ENCODE measurements at places on chromosomes 11 and 22.

DNA sequence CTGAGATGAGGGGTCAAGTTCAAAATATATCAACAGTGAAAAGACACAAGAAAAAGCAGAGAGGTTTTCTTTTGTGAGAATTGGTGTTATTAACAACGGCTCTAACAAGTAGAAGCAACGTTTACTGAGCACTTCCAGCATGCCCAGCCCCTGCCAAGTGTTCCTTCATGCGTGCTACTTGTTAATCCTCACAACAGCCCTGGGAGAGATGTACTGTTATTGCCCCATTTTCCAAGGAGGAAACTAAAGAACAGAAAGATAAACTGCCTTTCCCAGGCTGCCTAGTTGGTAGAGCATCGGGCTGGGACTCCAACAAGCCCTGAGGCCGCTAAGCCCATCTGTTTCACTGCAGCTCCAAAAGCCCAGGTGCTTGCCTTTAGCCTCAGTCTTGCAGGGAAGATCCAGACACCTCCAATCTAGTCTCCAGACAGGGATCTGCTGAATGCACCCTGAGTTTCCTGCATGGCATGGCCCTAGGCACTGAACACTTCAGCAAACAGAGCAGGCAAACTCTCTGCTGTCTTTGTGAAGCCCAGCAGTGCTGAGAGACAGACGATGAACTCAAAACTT is 25.5 kb downstream of the SPATA19 start:
- no peak for DNase-seq

DNA sequence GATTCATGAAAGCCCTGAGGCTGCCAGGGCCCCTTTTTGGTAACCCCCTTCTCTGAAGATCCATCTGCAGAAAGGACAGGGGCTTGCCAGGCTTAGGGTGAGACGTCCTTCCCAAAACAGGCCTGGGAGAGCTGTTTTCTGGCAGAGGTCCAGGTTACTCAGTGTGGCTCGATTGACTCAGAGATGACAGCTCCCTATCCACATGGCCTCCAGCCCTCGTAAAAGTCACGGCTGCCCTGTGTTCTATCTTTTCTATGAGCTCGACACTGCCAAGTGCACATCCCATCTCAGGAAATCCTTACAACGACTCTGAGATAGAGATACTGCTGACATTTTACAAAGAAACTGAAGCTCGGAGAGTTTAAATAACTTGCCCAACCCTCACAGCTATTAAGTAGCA is 20.4 kb downstream of the ADAMTS8 start:
- no peak for DNase-seq

- DNase-seq: peak; percentile 52
Observed at GRCh38 chr11:134098566-134099184, 29.8 kb downstream of the JAM3 start.

GRCh38 chr11:32899438-32899837 is 6.8 kb downstream of the QSER1 start:
- no peak for DNase-seq

- no peak for DNase-seq
Observed at GRCh38 chr22:27129266-27129665, 471.9 kb downstream of the MIAT start.

- no peak for DNase-seq
Observed at GRCh38 chr22:32754413-32755041, 47.0 kb upstream of the TIMP3 start.

- DNase-seq: no peak
Observed at GRCh38 chr22:32052936-32053791, 10.1 kb downstream of the SLC5A1 start.

DNA sequence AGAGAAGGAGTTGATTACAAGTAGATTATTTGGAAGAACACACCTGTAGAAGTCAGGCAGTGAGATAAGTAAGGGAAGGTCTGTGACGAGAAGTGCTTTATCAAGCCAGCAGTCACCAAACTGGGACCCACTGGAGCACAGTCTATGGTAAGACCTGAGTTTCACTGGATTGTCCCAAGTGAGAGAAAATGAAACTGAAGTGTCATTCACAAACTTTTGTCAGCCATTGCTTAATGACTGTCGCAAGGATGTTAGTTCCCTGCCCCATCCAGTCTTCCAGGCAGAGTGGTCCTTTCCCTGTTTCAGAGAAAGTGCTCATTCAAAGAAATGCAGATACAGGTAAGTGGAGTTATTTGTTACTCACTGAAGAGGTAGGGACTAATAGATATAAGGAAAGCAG is 728.0 kb upstream of the TENM4 start:
- DNase-seq: no peak

- no peak for DNase-seq
Observed at GRCh38 chr22:46625113-46625842, 5.1 kb downstream of the GRAMD4 start.

DNA sequence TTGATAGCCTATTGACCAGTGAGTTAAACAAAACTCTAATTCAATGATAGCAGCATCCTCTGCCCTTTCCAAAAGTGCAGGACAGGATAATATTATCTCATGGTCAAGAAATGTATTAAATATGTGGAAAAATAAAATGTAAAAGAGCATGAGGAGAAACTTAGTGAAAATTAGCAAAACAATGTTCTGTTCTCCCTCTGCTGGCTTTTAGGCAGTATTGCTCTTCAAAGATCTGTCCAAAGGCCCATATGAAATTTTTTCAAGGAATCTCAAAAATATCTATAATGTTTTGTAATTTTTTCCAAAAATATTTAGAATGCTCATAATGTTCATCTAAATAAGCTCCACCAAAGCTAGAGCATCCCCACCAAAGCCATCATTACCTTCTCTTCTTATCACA is 8.3 kb upstream of the ARL14EP start:
- DNase-seq: no peak

- DNase-seq: no peak
Observed at GRCh38 chr11:2835751-2836150, 49.8 kb downstream of the CDKN1C start.

GRCh38 chr11:70532066-70532440 is 133.7 kb downstream of the CTTN start:
- DNase-seq: no peak

GRCh38 chr22:34057726-34058125 is 137.4 kb upstream of the LARGE1 start:
- DNase-seq: no peak

- peak; percentile 62 for DNase-seq
Observed at GRCh38 chr22:41762980-41763779, 37.3 kb upstream of the CCDC134 start.

DNA sequence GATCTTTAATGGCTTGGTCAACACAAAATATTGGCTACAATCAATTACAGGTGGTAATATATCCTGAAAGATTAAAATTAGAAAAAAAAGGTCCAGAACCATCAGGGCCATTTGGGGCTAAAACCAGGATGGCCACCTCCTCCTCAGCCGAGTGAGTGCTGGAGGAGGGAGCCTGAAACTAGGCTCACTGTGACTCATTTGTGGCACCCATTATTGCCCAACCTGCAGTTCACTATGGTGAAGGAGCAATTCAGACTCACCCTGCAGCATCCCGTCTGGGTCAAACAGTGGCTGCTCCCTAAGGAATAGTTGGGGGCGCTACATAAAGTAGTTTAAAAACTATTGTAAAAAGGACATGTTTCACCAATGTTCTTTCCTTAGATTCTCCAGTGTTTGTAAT is 60.7 kb downstream of the GLYATL1 start:
- DNase-seq: no peak

DNA sequence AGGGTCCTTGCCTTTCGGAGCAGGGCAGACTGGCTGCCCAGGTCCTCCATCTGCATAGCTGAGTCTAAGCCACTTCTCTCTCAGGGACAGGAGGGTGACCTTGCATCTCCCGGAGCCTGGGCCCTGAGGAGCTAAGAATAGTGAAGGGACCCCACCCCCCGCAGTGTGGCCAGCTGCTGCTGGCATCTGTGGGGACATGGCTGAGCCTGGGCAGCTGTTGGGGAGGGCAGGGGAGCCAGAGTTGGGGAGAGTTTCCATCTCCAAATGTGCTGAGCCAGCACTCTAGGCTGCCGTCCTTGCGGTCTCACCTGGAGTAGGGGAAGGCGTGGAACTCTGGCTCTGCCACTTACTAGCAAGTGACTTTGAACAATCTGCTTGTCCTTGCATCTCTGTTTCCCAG is 34.8 kb upstream of the SHISAL1 start:
- DNase-seq: no peak

- DNase-seq: no peak
Observed at GRCh38 chr11:17594686-17595192, 47.7 kb downstream of the OTOG start.

DNA sequence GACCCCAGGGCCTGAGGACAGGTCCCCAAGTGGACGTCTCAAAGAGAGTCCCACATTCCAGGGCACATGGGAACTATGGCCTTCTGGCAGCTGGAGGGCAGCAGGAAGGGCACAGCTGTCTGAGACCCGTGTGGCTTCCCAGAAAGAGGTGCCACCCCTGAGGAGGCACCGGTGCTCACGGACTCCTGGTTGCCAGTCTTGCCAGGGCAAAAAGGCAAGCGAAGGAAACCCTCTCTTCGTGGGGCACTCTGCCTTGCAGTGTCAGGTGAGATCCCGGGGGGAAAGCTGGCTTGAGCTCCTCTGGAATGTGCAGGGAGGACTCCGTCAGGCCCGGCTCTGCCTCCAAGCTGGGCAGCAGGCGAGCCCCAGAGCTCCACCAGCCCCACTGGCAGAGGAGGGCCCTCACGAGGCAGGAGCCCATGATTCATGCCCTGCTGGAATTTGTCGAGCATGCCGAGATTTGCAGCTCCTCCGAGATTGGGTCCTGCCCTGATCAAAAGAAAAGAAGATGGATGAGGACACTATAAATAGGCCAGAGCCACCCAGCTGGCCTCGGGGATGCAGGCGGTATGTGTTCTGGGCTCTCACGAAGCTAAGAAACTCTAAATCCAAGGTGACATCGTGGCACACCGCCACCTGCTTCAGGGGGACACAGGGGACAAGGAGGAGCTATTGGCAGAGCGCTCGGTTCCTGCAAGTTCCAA is 9.9 kb upstream of the CELSR1 start:
- DNase-seq: no peak

DNA sequence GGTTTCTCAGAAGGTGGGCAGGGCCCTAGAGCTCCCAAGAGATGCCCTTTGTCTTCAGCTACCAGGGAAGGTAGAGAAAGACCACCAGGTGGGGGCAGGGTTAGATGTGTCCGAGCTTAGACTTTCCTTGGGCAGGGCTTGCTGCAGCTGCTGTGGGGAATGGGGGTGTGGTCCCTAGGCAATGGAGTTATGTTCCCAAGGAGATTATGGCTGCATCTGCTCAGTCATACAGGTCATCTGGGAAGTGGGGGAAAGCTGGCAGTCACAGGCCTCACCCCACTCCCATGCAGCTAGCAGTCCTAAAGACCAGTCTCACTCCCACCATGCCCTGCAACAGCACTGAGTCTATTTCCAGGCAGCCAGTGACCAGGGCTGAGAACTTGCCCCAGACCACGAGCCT is 29.5 kb downstream of the MMP27 start:
- no peak for DNase-seq

DNA sequence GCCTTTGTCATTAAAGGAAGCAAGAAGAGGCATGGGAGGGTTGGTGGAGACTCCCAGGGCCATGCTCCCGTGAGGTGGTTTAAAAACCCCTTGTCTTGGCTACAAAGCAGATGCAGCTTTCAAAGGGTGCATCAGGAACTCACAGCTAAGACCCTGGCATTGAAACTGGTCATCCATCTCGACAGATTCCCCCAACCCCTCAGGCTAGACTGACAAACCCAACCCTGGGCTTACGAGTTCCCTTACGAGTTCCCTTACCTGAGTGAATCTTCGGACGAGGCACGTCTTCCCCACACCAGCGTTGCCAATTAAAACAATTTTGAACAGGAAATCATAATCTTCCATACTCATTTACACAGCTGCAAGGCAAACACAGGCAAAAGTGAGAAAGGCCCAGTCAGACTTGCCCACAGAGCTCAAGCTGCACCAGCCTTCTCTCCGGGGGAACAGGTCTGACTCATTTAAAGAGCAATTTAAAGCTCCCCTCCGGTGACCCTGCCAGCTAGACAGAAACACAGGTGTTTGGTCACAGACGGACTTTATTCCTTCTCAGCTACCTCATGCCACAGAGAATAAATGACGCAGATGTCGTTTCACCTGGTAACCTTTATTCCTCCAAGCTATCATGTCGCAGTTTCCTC is 74.6 kb downstream of the RAB30 start:
- peak; percentile 96 for DNase-seq

- peak; percentile 49 for DNase-seq
Observed at GRCh38 chr11:103537904-103538502, 428.8 kb downstream of the DYNC2H1 start.

GRCh38 chr11:129372609-129373488 is 2.8 kb upstream of the BARX2 start:
- no peak for DNase-seq

- DNase-seq: no peak
Observed at GRCh38 chr11:131428853-131429252, 58.4 kb downstream of the NTM start.

DNA sequence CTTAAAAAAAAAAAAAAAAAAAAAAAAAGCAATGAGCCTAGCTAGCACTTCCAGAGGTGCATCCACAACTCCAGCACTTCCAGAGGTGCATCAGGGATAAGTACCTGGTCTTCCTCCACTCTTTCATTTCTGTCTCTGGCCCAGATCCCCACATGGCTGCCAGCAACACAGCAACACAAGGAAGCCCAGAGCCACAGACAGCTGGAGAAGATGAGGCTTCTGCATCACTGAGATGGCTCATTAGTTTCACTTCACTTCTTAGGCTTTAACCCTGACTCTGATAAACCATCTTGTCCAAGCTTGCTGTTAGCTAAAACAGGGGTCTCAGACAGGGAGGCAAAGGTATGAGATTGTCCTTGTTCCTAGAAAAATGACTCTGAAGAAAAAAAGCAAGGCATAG is 35.6 kb downstream of the PC start:
- DNase-seq: no peak

DNA sequence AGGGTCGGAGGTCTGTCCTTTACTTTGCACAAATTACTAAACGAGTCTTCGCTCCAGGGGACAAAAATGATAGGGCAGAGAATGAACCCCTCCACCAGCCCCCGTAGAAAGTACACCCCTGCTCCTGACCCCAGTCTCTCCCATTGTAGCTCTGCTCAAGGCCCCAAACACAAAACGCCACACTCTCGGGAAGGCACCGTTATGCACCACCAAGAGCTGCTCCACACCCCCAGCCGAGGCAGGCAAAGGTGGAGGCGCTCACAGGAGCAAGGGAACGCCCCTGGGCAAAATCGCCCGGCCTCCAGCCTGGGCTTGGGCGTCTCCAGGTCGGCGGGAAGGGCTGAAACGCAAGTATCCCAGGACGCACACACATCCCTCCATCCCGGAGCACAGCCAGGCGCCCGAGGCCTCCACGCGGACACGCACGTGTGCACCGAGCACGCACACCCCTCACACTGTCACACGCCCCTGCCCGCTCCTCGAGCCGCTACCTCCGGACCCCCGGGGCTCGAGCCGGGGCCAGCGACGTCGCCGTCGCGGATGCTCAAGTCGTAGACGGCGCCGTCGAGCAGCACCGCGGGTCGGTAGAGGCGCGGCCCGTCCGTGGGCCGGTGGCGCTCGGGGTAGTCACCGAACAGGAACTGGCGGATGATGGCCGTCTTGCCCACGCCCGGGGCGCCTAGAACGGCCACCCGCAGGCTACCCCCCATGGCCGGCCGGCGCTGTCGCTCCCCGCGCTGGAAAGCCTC is 786 bp downstream of the RASL10A start:
- no peak for DNase-seq

GRCh38 chr22:50694766-50695420 is 22.3 kb downstream of the SHANK3 start:
- DNase-seq: no peak

Data from T47D (cell line).